ENCODE measurements at places on chromosomes 3 and 15.

- DNase-seq: no peak
Measured at GRCh38 chr15:49428409-49429095, 5.5 kb downstream of the FGF7 start.

DNA sequence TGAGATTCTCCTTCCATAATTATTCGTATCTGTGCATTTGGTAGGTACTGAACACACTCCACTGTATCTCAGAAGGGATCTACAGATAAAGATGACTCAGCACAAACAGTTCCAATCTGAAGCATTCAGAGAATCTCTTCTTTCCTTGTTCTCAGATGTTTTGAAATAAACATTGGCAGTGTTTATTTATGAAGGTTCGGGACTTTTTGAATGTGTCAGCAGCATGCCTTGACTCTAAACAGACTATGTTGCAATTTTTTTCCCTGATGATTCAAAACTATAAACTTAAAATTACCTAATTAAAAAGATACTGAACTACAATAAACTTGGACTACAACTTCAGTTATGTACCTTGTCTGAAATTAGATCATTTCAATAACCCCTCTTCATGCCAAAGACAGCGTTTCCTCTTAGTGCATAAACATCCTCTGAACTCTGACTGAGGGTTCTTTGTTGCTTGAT is 612.9 kb upstream of the TBL1XR1 start:
- peak; percentile 68 for DNase-seq

- DNase-seq: no peak
Measured at GRCh38 chr3:134312873-134313846, 61.1 kb downstream of the AMOTL2 start.

- no peak for DNase-seq
Measured at GRCh38 chr3:39532777-39533176, 65.3 kb downstream of the MOBP start.

- no peak for DNase-seq
Measured at GRCh38 chr3:123540285-123540684, 44.6 kb downstream of the HACD2 start.
